ENCODE measurements at places on chromosomes 4 and X.

DNA sequence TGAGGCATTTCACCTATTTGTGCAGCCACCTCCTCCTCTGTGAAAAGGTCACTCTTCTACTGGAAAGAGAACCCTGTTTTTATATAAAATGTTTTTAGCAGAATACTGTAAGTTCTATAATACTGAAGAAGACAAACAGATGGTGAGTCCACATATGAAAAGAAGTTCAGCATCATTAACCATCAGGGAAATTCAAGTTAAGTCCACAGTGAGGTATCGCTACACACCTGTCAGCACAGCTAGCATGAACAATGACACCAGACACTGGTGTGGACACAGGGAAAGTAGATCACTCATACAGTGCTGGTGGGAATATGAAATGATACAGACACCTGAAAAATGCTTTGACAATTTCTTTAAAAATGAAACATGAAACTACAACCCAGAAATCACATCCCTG, 133.0 kb downstream of the MAD2L1 start:
- DNase-seq, result no peak

DNA sequence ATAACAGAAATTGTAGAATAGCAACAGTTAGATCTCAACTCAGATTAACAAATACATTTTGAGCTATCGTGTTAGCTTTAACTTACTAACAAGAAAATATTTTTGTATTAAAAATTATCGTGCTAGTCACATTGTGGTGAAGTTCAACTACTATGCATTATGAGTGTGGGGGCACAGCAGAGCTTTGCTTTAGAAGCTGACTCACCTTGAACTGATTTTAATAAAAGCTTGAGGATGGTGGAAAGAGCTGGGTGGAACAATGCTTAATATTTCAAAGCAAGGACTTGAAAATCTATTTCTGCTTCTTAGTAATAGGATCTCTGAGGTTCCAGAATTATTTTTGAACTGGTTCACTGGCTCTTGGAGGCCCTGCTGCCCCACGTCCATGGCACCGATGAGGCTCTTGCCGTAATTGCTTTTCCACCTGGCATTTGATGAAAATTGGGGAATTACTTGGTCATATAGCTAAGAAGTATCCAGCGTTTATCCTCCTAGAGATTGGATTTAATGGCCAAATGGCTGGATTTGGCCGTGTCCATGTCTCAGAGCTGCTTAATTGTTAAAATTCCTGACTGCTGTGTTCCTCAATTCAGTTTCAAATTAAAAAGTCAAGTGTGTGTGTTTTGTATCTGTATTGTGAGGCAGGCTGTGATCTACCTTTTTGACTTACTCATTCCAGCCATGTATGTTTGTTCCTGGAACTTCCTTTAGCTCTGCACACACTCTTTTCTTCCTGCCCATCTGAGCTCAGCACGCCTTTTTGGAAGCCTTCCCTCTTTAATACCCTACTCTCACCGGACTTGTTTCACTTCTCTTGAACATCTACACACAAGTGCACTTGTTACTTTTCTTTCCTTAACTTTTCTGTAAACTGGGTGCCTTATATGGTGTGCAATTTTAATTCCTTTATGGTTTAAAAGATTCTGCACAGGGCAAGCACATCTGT, 66.6 kb upstream of the LIMCH1 start:
- DNase-seq, result no peak

GRCh38 chr4:125423124-125423523, 108.4 kb downstream of the FAT4 start:
- no peak for DNase-seq

- DNase-seq, result no peak
These were observed 41.1 kb downstream of the ADGRA3 start for GRCh38 chr4:22474636-22475310.

DNA sequence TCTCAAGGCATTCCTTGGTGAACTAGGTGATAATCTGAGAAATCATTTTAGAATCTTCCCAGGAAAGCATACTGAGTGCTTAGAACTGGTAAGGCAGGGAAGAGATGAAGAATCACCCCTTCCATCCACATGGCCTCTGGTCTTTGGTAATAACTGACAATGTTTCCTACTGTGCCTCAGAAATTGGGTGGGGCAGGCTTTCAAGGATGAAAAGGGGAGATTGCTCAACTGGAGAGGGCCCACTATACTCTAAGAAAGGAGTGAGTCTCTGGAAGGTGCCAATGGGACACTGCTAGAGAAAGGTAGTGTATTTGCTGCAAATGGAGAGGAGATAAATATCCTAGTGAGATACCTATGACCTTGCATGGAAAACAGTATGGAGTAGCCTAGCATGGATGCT, 135.0 kb upstream of the SCML1 start:
- no peak for DNase-seq

DNA sequence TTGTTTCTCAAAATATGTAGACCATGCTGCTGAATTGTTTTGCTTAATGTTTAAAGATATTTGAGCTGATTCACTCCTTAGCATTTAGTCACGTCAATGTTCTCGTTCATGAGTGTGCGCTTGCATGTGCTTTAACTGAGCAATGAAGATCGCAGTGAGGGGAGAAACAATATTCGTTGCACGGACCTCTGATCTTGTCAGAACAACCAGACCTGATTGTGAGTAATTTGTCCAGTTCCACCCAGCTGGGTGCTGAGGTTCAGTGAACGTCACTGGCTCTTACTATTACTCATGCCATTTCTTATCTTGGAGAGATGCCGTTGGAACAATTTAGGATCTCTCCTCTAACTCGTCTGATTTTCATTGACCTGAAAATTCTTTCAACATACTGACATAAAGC, 15.0 kb upstream of the PRKX start:
- no peak for DNase-seq

DNA sequence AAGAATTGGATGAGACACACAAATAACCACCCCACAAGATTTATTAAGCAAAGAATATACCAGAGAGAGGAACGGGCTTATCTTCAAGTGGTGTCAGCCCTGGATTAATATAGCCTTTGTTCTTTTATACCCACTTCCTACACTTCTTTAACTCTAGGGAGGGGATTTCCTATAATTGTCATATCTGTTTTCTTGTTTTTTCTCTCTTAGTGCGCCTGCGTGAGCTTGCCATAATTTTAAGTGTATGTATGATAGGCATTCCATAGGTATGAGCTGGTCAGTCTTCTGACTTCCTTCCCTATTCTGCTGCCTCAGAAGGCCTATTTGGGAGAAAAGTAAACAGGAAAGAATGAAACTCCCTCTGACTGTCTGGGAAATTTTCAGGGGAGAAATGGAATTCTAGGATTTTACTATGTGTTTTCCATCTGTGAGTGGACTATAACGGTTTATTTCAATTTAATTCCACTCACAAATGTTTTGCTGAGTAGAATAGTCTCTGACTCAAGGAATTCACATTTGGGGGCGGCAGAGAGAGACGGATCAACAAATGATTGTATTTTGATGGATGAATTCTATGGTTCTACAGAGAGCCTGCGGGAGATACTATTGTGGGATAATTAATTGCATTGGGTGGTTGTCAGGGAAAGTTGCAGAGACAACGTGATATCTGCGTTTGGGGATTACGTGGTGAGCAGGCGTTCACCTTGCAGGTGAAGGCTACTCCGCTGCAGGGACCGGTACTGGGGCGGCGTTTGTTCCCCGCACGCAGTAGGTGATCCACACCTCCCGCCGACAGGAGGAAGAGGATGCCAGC, 626 bp upstream of the CEP135 start:
- DNase-seq, result no peak

DNA sequence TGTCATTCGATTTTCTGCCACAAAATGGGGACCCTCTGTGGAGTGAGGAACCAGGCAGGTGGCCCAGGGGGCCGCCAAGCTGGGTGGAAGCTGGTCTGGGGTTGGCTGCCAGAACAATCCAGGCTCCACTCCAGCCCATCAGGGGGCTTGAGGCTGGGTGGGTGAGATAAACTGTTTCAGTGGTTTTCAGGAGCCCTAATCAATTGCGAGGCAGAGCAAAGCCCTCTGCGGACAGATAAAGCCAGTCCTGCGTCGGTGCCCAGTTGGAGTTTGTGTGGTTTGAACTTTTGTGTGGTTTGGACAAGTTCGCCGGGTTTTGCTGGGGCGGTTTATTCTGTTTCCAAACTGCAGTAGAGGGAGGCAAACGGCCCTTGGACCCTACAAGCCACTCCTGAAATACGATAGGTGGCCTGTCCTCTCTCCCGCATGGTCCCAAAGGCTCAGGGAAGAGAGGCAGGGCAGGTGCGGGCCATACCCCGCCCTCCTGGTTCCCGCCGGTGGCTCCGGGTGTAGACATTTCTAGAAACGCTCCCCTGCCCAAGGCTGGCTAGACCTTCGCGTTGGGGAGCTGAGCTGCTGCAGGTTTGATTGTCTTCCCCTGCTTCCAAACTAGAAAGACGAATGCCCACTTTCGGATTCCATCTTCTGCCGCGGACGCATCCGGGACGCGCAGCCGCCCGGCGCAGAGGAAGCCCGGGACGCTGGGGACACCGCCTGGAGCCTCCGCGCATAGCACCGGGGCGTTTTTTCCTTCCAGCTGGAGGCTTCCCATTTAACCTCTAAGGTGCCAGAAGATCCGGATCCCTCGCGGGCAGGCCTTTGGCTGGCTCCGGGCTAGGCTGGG, 169.0 kb upstream of the BCOR start:
- DNase-seq, result peak; percentile 32

DNA sequence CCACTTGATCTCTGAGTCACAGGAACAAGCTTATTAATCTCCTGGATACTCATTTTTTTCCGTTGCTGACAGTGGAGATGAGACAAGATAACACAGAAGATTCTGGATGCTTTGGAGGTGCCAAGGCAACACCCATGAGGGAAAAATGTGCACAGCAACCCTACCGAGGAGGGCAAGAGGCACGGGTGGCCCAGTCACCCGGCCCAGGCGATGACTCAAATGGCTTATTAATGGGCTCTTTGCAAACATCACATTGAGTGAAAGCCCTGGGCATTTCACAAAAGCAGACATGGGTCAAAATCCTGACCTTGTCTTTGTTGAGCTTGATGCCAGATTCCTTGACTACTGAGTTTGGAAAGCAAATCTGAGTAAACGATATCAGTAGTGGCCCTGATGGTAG, 315.1 kb downstream of the STK32B start:
- no peak for DNase-seq

DNA sequence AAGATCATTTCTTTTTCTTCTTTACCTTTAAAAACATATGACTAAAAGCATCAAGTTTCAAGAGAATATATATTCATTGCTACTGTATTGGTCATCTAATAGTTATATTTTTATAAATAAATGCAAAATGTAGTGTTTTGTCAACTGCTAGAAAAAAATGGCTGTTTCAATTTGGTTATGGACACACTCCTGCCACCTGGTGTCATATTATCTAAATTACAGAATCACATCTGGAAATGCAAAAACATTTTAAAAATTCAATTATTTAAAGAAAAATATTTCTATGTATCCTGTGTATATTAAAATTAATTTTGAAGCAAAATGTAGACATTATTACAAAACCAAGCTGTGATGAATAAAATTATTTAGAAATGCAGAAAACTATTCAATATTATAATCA, 329.4 kb upstream of the PCDH18 start:
- no peak for DNase-seq

DNA sequence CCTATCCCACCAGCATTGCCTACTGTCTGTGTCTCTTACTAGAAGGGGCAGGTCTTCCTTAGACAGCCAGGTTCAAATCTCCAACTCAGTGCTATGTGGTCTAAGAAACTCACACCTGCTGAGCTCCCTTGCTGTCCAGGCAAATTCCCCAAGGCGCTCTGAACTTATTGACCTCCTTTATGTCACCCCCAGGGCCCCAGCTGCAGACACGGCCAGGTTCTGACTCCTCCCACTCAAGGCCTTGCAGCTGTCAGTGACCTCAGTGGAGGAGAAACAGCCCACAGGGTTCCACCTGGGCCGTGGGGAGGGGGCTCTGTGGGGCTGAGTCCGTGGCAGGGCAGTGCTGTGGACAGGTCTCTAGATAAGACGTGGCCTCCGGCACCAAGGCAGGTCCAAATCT, 42.1 kb upstream of the PSAPL1 start:
- no peak for DNase-seq

GRCh38 chr4:142407596-142407995, 438.5 kb downstream of the INPP4B start:
- no peak for DNase-seq
